ENCODE measurements at places on chromosomes 4 and X.

- no peak for DNase-seq
Observed at GRCh38 chrX:108353452-108353851, 84.8 kb downstream of the COL4A6 start.

- DNase-seq: no peak
Observed at GRCh38 chrX:23782455-23782854, 518 bp upstream of the SAT1 start.

- no peak for DNase-seq
Observed at GRCh38 chr4:78059938-78060337, 2.8 kb downstream of the FRAS1 start.

DNA sequence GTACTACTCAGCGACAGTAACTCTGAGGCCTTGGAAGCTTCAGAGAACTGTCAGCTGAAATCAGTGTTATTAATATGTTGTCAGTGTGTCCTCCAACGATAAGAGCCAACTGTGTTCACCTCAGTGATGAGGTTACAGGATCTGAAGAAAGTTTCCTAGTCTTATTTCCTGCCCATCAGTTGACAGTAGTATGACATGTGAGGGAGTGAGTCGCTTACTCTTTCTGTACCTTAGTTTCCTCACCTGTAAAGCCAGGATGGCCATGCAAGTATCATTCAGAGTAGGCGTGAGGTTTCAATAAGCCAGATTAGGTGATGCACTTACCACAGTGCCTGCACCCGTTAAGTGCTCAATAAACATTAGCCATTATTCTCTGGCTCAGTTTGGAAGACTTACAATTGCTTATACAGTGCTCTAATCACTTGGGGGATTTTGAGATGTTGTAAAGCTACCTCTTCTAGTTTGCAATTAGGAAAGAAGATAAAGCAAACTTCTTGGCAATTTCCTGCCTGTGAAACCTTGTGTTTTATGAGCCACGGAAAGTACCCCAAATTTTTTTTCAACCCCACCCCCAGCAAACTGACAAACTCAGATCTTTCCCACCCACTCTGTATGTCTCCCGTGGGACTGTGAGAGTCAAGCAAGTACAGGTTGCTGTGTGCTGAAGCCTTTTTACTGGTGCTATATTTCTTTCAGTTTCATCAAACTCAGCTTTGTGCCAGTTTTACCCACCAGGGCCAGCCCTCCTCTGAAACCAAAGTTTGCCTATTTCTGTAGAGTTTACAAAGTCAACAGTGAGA, 62.2 kb downstream of the ANXA3 start:
- no peak for DNase-seq

DNA sequence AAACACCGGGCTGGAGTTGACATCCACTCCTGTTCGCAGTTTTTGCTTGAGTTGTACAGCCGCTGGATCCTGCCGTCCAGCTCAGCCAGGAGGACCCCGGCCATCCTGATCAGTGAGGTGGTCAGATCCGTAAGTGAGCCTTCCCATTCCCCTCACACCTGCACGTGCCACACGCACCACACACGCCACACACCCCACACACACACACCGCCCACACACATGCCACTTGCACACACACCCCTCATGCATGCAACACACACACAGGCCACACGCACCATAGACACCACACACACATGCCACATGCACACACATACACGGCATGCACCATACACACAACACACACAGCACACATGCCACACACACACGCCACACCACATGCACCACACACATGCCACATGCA, 20.1 kb upstream of the MSANTD1 start:
- no peak for DNase-seq

DNA sequence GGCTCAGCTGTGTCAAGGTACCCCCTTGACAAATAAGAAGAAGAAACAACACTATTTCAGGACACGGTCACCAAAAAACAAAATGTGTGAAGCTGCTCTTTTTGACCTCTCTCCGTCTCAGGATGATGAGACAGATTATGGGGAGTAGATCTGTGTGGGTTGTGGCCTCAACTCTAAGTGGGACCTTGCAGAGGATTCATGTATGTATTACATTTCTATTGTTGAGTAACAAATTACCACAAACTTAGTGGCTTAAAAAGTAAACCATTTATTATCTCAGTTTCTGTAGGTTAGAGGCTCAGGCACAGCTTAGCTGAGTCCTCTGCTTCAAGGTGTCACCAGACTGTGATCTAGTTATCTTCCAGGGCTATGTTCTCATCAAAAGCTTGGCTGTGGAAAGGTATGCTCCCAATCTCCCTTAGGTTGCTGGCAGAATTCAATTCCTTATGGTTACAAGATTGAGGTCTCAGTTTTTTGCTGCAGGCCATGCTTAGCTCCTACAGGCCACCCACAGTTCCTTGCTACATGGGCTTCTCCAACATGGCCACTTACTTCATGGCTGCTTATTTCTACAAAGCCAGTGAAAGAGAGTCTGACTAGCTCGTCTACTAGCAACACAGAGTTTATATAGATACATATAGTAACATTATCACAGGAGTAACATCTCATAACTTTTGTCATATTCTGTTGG, 28.1 kb downstream of the DGKK start:
- no peak for DNase-seq

DNA sequence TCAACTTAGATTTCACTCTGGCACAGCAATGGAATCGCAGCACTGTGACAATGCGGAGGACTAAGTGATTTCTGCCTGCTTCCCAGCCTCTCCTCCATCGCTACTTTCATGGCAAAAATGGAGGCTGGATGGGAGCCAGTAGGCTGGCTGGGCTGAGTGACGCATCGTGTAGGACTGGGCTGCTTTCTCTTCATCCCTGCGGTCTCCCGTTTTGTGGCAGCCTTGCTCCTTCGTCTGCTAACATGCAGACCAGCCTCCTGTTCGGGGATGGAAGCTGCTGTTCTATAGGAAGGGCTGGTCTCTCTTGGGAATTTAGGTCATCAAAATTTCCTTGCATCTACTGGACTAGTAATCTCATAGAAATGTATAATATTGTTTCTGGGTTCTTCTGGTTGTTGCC, 15.8 kb upstream of the RGS12 start:
- DNase-seq: no peak

- no peak for DNase-seq
Observed at GRCh38 chr4:18441203-18441590, 419.6 kb upstream of the LCORL start.

DNA sequence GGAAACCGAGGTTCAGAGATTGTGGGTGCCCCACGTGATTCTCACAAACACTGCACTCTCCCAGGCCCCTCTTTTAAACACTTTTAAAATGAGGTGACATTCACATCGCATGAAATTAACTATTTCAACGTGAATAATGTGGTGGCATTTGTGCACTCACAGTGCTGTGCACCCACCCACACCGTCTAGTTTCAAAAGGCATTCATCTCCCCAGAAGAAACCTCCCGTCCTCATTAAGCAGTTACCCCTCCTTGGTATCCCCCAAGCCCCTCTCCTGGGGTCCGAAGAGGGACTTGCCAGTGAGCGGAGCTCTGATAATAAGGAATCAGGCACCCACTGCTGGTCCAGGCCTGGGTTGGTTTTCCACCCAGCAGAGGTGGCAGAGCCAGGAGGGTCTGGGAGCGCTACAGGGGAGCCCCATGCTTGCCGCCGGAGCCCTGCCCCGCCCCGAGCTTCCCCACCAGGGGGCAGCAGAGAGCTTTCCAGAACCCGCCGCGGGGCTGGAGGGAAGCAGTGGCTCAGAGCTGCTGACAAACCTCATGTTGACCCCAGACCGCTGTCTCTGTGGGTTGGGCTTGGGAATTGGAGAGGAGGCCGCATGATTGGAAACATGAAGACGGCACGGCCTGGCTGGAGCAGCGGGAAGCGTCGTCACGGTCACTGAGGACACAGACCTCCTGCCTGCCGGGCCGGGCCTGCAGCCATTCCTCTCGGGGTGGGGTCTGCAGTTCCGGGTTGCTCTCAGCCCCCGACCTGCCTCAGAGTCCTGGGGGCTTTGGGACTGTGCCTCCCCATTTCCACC, 27.5 kb upstream of the HTRA3 start:
- peak; percentile 90 for DNase-seq

- DNase-seq: no peak
Observed at GRCh38 chr4:173531086-173531965, 1.3 kb upstream of the HAND2 start.

- no peak for DNase-seq
Observed at GRCh38 chrX:31200430-31200829, 128.6 kb upstream of the FTHL17 start.

GRCh38 chr4:157978680-157979361, 194.0 kb downstream of the GASK1B start:
- DNase-seq: peak; percentile 13

DNA sequence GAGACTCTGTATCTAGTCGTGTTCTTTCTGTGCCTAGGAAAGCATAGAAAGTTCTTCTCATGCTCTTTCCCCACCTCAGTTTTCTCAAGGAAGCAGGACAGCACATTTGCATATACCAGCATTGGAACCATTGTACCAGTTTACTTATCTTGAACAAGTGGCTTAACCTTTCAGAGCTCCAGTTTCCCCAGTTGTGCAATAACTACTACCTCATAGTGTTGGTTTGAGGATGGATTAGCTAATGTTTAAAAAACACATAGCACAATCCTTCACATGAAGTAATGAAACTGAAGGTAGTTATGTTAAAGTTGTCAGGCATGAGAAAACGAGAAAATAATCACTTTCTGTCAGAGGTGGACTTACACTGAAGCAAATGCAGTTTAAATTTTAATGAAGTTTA, 92.2 kb upstream of the H2AZ1 start:
- no peak for DNase-seq

DNA sequence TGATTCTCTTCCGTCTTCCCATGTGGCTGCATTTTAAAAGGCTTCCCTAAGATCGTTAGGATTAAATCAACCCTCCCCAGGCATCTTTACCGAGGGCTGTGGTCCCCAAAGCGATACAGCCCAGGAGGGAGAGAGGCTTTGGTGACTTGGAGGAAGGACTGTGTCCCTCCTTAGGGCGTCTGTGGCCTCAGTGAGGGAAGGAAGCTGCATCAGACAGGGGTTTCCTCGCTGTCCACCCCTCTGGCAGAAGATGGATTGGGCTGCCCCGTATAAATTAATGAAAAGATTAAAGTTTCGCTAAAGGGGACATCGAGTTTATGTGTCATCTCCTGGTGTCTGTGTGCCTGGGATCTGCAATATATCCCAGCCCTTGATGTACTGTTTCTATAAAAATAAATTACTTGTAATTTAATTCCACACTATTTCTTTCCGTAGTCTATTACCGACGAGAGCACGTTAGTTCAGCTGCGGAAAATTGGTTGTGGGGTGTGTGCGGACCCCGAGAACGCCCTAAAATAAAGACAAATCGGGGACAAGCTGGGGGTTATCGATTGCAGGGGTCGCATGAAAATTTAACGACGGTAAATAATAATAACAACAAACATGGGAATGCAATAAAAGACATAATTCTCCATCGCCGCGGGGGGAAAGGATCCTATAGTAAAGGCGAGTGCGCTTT, 6.5 kb downstream of the SHOX start:
- no peak for DNase-seq

DNA sequence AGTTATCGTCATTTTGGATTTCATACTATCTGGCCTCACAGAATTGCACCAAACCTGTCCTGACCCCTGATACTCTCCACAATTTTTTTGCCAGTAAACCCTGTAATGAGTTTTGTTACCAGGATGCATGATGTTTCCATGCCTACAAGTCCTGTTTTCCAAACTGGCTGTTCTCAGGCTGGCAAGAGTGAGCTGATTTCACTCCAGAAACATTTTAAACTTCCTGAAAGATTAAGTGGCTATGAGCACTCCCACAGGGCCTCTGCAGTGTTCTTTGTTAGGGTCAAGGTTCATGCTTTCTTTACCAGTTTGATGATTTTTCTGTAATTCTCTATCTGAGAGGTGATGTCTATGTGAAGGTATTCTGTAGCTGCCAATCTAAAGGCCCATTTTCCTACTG, 31.7 kb upstream of the PDLIM3 start:
- no peak for DNase-seq

GRCh38 chr4:20302336-20302735, 50.6 kb downstream of the SLIT2 start:
- no peak for DNase-seq

DNA sequence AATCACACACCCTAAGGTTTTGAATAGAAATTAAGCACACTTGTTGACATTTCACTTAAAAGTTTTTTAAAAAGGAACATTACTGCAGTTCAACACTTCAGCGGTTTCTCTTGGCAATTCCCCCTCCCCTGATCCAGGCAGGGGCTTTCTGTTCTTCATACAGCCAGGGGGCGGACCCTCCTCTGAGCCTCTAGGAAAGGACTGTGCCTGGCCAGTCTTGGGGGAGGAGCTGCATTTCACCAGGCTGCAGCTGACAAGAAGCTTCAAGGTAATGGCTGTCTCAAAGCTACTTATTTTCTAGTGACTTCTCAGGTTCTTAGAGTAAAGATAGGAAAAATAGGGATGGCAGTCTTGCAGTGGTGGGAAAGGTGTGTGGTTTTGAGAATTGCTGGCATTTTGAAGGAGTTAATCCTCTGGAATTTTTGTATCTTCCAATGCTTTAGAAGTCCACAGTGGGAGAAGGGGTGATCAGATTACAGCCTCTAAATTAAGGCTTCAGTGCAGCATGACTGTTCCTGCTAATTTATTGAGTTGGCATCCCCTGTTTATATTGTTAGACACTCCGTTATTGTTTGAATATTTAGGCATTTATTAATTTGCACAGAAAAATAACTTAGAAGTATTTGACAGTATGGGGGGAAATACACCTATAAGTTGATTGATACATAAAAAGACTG, 33.5 kb downstream of the PWWP3B start:
- no peak for DNase-seq

DNA sequence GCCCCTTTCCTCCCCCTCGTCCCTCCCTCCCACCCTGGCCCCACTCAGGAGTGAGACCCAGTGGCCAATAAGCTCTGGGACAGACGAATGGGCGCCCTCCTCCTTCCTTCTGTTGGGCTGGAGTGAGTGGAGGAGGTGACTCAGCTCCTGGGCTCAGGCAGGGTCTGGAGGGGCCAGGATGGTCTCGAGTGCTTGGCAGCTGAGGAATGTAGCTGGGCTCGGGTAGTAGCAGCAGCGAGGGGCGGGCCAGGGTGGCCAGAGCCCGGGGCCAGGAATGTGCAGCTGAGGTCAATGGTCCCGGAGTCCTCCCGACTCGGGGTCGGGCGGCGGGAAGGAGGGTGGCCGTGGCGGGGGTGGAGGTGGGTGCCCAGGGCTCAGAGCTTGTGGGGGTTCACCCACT, 15.0 kb downstream of the G6PD start:
- no peak for DNase-seq

GRCh38 chr4:159110961-159111360, 8.1 kb downstream of the RAPGEF2 start:
- DNase-seq: no peak

GRCh38 chrX:307261-308111, 11.1 kb downstream of the GTPBP6 start:
- DNase-seq: no peak

Measured in activated CD4-positive, alpha-beta T cell treated with anti-CD3 and anti-CD28 coated beads for 48 hours (primary cell).